ENCODE measurements at places on chromosomes 11 and 22.

- no peak for DNase-seq
Observed at GRCh38 chr11:19244621-19245020, 3.9 kb upstream of the E2F8 start.

DNA sequence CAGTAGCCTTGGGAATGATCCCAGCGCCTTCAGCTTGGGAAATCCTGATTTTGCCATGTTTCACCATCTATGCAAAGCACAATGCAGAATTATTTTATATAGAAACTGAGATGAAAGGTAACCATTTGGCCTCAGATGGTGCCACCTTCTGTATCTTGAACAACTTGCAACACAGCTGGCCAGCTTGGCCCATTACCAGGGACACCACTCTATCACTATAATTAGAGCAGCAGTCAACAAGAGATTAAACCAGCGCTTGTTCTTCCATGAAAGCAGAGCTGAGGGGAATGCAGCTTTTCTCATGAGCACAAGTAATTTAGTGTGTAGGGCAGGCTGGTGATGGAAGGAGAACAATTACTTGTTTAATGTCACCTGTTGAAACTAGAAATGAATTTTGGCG is 6.7 kb upstream of the ZDHHC13 start:
- no peak for DNase-seq

- DNase-seq = no peak
Observed at GRCh38 chr11:91717169-91717568, 507.4 kb upstream of the FAT3 start.

DNA sequence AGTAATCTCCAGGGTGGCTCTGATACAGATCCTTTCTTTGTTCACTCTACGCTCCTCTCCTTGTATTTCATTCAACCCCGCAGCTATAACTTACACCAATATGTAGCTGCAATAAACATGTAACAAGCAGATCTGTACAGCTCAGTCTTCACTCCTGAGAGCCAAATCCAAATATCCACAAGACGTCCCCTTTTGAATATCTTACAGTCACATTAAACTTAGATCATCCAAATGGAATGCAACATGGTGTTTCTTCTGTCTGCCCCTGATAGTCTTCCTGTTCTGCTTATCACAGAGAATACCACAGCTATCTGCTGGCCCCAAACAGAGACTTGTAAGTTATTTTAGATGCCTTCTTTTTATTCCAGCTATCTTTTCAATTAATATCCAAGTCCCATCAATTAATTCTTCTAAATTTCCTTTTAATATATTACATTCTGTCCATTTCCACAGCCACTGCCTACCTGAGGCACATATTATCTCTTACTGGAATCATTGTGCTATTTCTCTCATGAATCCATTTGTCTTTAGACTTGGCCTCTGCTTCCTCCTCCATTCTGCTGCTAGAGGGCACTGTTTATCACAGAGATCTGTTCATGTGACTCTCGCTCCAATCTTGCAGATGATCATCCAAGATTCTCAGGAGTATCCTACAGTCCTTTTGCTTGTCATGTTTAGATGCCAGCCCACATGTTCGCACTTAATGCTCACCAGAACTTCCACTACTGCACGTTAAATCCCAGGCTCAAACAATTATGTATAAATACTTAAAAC is 908.6 kb downstream of the NTM start:
- no peak for DNase-seq

GRCh38 chr11:75413864-75414263 is 14.5 kb downstream of the RPS3 start:
- no peak for DNase-seq

GRCh38 chr22:44543781-44544477 is 45.9 kb upstream of the RTL6 start:
- DNase-seq = no peak

DNA sequence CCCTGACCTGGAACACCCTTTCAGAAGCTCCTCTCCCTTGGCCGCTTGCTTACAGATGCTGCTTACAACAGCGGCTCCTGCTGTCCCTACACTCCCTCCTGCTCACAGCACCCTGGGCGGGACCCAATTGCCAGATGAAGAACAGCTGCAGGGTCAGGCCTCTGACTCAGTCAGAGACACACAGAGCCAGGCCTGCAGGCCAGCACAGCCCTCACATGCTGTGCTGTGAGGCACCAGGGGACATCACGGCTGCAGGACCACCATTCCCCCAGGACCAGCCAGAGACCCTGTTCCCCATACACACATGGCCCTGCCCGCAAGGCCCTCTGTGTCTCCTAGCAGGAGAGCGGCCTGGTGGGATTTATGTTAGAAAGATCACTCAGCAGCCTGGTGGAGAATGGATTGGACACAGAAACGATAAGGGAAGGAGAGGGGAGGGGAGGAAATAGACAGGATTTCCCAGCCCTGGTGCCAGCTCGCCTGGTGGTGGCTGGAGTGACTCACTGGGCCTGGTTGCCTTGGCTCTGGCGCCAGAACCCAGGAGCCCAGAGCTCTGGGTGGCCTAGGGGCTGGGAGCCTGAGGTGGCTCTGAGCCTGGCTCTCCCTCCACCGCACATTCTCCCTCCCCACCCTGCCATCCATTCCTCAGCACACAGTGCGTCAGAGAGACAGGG is 6.7 kb downstream of the CAPN5 start:
- DNase-seq = peak; percentile 79

DNA sequence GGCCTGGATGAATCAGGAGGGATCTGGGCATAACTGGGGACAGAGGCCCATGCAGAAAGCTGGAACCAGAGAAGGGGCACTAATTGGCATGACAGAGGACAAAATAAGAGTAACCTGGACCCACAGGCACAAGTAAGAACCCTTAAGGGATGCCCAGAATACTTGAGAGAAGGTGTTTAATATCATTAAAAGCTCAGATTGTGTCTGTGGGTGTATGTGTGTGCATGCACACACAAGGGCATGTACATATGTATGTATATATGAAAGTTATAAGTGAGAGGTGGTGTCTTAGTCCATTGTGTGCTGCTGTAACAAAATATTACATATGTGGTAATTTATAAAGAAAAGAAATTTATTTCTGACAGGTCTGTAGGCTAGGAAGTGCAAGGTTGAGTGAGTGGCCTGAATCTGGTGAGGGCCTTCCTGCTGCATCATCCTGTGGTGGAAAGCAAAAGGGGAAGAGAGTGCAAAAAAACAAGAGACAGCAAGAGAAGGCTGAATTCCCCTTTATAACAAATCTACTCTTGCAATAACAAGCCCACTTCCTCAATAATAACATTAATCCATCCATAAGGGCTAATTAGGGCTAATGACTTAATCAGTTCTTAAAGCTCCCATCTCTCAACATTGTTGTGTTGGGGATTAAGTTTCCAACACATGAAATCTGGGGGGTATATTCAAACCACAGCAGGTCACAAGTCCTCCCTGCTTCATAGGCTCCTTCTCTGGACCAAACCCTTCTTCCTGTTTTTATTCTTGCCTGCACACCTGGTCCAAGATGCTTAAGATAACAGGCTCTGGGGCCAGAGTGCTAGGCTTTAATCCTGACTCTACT is 68.3 kb upstream of the POU2AF2 start:
- no peak for DNase-seq

- no peak for DNase-seq
Observed at GRCh38 chr11:126890561-126890960, 110.0 kb downstream of the KIRREL3 start.

DNA sequence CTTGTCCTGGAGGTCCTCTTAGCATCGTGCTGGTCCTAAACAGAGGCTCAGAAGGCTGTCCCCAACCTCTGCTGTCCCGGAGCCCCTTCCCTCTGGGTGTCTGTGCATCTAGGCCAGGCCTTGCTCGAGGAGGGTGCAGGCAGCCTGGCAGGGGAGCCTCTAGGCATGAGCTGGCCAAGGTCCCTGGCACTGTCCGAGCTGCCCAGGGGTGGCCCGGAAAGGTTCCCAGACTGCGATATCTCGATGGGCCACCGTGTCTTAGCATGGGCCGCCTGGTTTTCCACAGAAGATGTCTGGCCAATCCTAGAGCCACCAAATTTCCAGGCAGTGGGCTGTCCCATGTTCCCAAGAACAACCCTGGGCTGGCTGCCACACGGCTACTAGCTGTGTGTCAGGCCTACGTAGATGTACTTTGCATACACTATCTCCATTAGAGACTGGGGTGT is 24.6 kb upstream of the SMIM38 start:
- DNase-seq = no peak

DNA sequence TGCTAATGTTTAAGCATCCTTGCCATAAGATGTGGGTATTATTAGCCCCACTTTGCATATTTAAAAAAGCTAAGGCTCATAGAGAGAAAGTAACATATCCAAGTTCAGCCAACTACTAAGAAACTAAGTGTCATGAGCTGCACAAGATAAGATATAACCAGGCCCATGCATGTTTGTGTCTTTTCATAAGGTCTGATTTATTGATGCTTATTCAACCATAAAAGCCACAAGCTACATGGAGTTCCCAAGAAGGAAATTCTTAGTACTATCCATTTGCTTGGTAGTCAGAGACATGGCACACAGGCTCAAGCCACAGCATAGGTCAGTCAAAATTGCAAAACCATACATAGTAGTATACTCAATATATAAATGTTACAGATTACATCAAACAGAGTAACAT is 488.5 kb downstream of the SOX6 start:
- DNase-seq = no peak

DNA sequence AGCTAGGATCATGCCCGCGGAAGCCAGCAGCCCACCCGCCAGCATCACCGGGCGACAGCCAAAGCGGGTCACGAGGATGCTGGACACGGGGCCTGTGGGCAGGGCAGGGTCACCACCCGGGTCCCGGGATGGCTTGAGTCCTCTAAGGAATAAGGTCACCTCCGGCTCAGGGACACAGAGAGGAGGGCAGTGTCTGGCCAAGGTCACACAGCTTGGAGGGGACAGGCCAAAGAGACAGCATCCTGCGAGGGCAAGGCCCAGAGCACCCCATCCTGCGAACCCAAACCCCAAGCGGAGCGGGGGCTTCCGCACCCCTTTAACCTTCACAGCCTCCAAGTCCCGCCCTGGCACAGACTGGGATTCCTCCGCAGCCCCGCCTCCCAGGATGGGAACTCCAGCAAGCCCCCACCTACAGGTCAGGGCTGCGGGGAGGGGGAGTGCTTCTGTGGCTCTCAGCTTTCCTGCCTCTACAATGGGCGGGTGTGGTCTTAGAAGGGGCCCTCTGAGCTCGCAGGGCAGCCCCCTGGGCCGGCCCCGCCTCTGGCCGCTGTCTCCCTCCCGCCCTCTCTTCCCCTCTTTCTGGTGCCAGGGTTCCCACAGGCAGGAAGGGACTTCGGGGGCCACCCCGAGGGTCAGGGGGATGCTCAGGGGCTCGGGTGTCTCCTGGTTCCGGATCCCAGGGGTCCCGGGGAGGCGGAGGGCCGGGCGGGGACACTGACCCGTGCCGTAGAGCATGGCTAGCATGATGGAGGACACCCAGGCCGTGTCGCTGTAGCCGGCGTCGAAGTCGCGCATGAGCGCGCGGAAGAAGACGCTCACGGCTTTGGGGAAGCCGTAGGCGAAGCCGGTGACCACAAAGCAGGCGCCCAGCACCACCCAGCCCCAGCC is 1.8 kb downstream of the SLC16A8 start:
- DNase-seq = no peak

GRCh38 chr11:10606536-10607208 is 38.2 kb upstream of the LYVE1 start:
- DNase-seq = peak; percentile 55

DNA sequence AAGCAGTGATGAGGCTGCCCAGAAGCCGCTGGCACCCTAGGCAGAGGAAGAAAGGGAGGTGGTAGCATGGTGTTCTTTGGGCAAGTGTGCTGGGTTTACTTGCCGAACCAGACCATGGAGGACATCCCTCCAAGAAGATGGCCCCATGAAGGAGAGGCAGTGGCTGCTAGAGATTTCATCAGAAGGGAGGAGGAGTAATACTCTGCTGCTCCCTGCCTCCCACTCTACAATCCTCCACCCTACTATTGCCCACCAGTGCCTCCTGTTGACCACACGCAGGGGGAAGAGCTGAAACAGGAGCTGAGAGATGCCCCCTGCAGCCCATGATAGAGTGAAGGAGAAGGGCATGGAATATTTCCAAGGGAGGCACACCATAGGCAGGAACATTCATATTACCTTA is 51.0 kb upstream of the PRSS23 start:
- DNase-seq = no peak

DNA sequence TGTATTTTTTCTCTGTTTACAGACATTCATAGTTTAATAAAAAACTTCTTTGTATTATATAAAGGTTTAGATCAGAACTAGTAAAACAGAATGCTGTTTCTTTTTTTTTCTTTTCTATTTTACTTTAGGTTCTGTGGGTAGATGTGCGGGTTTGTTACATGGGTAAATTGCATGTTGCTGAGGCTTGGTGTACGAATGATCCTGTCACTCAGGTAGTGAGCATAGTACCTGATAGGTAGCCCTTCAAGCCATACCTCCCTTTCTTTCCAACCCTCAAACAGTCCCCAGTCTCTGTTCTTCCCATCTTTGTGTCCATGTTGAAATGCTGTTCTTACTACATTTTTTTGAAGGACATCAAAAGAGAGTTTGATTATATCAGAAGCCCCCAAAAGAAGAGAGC is 3.2 kb downstream of the ATM start:
- DNase-seq = no peak

DNA sequence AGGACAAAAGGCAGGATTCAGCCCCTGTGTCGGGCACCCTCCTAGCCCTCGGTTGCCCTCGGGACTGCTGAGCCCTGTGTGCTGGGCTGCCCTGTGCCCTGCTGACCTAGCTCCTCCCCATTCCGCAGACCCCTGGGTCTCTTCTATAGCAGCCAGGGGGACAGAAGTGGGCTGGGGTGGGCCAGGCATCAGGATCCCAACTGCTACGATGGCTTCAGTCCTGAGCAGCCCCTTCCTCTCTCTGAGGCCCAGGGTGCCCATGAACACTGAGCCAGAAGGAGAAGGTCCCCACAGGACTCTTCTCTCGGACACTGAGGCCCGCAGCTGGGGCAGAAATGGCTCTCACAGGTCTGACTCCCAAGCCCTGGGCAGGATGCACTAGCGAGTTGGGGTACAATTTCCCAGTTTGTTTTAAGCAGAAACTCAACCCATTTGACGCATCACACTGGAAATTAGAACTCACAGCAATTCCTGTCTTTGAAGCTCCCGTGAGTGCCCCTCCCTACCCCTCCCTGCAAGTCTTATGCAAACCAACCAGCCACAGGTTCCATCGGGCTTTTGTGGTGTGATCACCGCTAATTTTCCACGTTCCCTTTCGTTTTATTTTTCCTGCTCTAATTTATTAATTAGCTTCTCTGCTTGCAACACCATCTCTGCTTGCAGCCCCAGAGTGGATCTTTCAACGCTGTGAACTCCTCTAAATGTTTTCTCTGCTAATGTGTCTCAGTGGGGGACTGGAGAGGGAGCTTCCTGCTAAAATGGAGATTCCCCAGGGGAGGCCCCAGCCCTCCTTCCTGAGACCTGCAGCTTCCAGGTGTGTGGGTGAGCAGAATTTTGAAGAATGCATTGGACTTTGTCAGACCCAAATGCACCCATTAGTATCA is 56.7 kb downstream of the PHF21B start:
- DNase-seq = no peak
